ENCODE measurements at places on chromosomes 1 and 21.

- DNase-seq: peak; percentile 37
Observed at GRCh38 chr1:230832476-230832875, 35.8 kb downstream of the C1orf198 start.

- no peak for DNase-seq
Observed at GRCh38 chr1:214111796-214112195, 124.0 kb downstream of the PROX1 start.

DNA sequence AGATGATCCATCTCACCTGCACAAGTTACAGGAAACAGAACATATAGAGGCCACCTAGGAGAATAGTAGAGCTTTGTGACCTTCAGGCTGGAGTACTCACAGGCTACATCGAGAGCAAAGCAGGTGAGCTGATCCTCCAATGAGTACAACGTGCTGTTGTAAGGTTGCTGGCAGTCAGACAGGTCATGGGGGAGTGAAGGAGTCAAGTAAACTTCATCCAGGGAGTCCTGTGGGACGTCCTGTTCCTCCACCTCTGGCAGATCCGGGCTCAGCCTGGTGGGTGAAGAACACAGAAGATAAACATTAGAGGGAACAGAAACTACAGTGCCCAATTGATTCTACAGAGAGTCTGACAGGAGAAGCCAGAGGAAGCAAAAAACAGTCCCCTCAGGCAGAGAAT is 62.5 kb downstream of the PRKAB2 start:
- DNase-seq: no peak

DNA sequence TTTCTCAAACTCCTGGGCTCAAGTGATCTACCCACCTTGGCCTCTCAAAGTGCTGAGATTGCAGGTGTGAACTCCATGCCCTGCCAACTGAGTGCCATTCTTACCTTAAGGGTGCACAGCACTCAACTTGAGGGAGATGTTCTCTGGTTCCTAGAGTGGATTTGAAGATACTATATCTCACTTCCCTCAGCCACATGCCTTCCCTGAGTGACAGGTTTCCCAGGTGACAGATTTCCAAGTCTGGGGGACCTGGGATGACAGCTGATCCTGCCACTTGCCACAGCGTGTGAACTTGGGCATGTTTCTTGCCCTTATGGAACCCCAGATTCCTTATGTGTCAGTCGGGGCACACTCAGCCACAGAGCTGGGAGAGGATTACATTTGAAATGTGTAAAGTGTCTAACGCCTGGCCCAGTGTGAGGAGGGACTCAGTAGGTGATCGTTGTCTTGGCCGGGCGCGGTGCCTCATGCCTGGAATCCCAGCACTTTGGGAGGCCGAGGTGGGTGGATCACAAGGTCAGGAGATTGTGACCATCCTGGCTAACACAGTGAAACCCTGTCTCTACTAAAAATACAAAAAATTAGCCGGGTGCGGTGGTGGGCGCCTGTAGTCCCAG is 29.6 kb upstream of the BTG2 start:
- DNase-seq: no peak

GRCh38 chr1:155657463-155657862 is 31.1 kb downstream of the YY1AP1 start:
- no peak for DNase-seq

GRCh38 chr1:79716447-79716846 is 709.9 kb upstream of the ADGRL4 start:
- DNase-seq: peak; percentile 54

GRCh38 chr1:91765293-91765692 is 120.7 kb downstream of the TGFBR3 start:
- no peak for DNase-seq

GRCh38 chr1:47568763-47569162 is 130.9 kb downstream of the FOXD2 start:
- peak; percentile 50 for DNase-seq

- no peak for DNase-seq
Observed at GRCh38 chr1:98387701-98388100, 273.8 kb upstream of the SNX7 start.

GRCh38 chr1:230507236-230507635 is 81.1 kb upstream of the PGBD5 start:
- no peak for DNase-seq

DNA sequence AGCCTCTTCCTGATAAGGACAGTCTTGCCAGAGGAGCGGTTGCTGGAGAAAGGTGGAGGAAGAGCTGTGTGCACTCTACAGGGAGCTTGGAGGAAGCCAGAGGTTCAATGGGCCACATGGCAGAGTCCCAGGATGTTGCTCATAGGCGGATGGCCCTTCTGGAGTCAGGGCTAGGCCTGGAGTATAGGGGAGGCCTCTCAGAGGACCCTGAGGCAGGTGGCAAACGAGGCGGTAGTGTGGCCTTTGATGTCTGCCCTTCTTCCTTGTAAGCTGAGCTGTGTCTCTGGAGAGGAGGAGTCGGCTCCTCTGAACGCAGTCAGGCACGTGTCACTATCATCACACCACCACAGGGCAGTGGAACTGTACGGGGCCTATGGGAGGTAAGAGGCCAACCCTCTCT is 8.6 kb downstream of the PKP1 start:
- DNase-seq: no peak

GRCh38 chr1:182826892-182827291 is 12.3 kb upstream of the DHX9 start:
- no peak for DNase-seq

DNA sequence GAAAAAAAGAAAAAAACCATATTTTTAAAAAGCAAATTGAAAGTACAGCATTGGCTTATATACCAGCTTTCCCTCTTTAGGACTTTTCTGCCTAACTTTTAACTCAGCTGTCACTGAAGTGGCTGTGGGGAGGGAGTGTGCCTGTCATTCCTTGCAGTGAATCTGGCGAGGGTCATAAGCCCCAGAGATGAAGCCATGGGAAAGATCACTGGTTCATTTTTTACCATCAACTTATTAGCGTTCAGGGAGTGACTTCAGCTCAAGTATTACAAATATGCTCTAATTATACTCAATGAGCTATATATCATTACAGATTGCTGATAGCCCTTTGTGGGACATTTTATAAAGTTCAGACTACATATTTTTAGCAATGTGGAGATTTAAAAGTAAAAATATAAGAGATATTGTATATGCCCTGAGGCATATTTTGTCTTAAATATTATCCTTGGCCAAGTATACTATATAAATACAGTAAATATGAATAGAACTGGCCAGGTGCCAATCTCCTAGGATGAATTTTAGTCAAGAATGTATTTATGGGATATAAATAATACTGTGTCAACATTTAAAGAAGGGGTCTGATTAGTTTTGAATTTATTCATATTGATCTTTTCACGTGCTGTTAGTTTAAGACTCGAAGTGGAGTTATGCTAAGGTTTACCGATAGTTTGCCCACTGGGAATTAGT is 4.4 kb downstream of the TGFB2 start:
- DNase-seq: no peak

DNA sequence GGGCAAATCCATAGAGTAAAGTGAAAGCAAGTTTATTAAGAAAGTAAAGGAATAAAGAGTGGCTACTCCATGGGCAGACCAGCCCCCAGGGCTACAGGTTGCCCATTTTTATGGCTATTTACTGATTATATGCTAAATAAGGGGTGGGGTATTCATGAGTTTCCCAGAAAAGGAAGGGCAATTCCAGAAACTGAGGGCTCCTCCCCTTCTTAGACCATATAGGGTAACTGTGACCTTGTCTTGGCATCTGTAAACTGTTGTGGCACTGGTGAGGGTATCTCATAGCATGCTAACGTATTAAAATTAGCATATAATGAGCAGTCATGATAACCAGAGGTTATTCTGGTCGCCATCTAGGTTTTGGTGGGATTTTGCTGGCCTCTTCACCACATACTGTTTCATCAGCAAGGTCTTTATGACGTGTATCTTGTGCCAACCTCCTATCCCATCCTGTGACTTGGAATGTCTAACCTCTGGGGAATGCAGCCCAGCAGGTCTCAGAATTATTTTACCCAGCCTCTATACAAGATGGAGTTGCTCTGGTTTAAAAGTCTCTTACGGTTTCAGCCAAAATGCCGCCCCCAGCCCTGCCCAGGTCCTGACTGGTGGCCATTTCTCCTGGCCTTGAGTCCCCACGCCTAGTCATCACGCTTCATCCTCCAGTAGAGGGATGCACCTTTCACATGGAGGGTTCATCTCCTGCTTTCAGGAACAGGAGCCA is 982 bp upstream of the TRIM17 start:
- DNase-seq: peak; percentile 13

- DNase-seq: no peak
Observed at GRCh38 chr1:178627037-178627436, 98.0 kb upstream of the RALGPS2 start.

DNA sequence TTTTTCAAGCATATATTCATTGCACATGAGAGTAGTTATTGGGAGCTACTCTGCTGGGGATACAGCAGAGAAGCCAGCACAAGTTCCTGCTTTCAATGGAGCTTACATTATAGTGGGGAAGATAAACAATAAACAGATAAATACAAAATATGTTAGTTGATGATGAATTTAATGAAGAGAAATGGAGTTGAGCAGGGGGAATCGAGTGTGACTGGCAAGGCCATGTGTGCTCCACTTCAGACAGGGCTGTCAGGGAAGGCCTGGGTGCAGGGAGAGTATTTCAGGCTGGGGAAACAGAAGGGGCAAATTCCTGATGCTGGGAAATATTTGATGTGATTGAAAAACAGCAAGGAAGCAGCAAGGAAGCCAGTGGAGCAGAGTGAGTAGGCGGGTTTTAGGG is 21.2 kb upstream of the BRDT start:
- no peak for DNase-seq

DNA sequence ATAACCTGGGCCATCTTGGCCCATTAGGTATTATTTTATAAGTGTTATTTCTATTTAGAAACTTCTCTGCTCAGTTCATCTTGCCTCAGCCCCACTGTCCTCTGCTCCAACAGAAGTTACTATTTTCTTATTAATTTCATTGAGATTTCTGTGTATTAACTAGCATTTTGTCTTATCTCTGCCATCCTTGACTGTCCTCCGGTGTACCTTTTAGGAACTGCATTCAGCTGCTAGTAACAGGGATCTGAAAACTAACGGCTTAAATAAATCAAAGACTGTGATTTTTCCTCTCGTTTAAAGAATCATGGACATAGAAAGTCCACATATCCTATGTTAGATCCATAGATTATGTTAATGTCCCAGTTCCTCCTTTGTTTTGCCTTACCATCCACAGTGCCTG is 382.5 kb downstream of the MATN1 start:
- DNase-seq: no peak

- no peak for DNase-seq
Observed at GRCh38 chr1:62832276-62832675, 48.3 kb downstream of the ATG4C start.

GRCh38 chr1:198125995-198126735 is 30.6 kb upstream of the NEK7 start:
- DNase-seq: peak; percentile 89

GRCh38 chr1:19612530-19612929 is 31.6 kb upstream of the NBL1 start:
- no peak for DNase-seq

DNA sequence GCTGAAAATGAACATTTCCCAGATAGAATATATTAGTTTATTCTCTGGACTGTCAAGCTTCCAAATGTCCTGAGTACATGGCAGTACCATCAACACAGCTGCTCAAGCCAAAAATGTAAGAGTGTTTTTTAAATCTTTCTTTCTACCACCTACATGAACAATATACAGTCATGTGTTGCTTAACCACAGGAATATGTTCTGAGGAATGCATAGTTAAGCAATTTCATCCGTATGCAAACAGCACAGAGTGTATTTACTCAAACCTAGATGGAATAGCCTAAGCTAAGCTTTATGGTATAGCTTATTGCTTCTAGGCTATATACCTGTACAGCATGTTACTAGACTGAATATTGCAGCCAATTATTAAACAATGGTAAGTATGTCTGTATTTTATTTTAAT is 561.9 kb upstream of the ADGRL4 start:
- peak; percentile 15 for DNase-seq

DNA sequence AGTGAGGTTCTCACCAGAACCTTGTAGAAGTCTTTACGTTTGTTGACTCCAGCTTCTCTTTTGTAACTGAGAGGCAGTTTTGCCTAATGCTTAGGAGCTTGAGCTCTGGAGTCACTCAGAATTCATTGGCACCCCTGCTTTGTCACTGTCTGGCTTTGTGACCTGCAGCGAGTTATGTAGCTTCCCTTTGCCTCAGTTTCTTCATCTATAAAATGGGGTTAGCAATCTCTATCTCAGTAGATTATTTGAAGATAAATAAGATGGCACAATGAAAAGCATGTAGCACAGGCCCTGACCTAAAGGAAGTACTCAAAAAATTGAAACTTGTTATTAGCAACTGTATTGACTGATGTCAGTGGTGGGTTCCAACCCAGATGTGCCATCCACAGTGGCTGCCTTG is 8.1 kb downstream of the DHDDS start:
- DNase-seq: no peak

- no peak for DNase-seq
Observed at GRCh38 chr1:116751621-116752020, 2.6 kb upstream of the CD2 start.

- DNase-seq: no peak
Observed at GRCh38 chr1:3061981-3062615, 6.9 kb upstream of the PRDM16 start.

DNA sequence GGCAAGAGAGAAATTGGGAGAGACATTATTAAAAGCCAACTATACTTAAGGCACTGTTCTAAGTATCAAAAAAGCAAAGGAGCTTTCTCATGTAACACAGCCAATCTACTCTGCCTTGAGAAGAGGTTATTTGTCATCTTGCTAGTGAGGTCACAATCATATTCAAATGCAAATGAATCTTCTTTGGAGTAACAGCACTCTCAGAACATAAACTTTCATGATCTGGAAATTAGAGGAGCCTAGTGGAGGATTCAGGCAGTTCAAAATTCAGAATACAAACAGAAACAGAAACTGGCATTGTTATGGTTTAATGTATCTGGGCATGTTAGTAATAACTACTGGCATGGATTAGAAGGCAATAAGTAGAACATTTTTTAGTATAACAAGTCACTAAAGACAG is 57.4 kb downstream of the ARID4B start:
- peak; percentile 42 for DNase-seq

DNA sequence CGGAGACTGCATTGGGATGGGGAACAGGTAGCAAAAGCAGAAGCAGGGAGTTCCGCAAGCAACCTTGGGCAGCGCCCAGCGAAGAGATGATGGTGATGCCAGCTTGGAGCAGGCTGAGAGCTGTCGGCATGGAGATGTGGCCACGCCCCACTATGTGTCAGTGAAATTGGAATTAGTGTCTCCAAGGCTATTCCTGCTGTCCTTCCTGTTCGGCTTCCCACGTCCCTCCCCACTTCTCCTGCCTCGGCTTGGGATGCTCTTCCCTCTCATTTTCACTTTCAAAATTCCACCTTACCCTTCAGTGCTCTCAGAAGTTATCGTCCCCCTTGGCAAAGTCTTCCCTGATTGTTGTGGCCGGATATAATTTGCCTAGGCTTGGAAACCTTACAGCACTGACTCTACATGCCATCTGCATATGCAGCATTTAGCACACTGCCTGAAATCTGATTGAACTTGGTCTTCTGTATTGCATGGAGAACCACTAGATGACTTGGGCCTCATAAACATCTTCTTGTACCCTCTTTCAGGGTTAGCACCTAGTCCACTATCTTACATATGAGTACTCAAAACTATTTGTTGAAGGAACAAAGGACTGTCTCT is 270.7 kb upstream of the RUNX1 start:
- DNase-seq: no peak

All from AG10803 (cell line).